Fibroblast of the conjunctiva (primary cell): ENCODE measurements at places on chromosomes 3 and 15.

DNA sequence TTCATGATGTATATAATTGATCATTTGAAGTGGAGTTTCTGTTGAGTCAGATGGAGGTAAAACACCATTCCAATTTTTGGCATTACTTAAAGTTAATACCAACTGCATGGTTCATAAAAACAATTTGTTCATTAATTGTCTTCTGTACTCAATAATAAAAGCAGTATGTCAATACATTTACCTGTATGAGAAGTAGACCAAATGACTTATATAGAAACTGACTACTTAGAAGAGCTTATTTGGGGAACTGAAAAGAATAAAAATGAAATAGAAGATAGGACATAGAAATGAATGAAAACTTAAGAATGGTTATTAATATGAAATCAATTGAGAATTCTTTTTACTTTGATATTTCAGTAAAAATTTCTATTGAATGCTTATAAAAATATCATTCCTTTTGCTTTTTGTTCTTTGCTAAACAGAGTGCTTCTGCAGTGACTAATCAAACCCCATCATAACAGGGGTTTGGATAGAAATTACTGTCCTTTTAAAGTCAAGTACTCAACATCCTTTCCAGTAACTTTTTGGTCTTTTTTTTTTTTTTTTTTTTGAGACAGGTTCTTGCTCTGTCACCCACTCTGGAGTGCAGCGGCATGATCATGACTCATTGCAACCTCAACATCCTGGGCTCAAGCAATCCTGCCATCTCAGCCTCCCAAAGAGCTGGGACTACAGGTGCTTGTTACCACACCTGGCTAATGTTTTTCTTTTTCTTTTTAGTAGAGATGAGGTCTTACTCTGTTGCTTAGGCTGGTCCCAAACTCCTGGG is 6.5 kb upstream of the CRYBG3 start:
- no peak for DNase-seq

DNA sequence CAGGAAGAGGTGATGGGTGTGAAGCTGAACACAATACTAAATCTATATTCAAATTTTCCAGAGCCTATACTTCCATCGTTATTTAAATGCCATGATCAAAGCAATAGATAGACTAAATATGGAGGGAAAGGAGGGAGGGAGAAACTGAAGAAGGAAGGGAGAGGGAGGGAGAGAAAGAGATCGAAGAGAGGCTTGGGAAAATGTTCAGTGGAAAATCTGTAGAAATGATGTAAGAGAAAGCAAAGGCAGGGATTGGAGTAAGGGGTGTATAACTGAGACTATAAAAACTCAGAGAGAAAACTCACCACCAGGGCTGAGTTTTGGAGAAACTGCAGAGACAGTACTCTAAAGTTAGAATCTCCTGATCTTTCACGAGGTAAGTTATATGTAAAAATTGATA is at the start of gene OSTN:
TSS of gene OSTN (plus strand) at position 310 of the 400 bp plus-strand sequence. CDS start 13,292 bp downstream, outside the sequence.
- DNase-seq: no peak

DNA sequence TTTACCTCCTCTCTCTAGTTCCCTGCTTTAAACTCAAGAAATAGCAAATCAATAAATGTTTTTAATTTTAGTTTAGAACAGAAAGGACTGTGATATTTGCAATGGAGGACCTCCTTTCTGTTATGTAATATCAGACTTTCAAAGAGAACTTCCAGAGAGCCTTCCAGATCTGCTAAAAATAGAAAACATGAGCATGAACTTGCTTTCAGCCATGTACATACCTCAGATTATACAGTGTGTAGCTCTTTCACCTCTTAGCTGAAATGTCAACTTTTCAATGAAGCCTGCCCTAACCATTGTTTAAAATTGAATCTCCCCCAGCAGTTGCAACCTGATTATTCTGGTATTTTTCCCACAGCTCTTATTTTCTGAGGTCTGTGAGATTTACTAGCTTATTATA is 12.6 kb downstream of the CAPN7 start:
- no peak for DNase-seq

DNA sequence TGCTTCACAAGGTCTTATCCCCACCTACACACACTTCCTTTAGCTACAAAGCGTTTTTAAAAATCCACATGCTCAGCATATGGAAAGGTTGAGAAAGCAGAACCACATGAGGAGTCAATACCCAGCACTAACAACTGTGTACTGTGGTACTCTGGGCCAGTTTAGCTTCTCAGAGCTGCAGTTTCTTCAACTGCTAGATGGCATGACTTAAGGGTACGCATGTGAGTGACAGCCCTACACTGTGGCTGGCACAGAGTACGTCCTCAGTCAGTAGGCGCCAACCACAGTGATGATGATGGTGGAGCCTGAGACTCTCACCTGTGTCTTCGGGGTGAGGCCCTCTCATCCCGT is 17.4 kb downstream of the CCDC12 start:
- DNase-seq: no peak

DNA sequence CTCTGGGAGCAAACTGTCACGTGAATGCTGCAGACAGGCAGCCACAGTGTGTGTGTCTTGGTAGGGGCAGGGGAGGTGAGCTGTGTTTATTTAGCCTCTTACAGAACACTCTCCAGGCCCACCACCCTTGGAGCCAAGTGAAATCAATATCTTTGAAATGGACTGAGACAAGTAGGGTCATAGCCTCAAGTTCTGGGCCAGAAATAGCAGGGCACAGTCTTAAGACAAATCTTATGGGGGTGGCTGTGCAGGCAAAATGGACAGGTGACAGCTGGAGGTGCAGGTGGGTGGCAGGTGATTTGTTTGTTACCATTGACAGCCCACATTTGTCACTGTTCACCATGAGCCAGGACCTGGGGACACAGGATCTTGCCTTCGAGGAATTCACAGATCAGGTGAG is 93.6 kb upstream of the NMNAT3 start:
- DNase-seq: no peak

DNA sequence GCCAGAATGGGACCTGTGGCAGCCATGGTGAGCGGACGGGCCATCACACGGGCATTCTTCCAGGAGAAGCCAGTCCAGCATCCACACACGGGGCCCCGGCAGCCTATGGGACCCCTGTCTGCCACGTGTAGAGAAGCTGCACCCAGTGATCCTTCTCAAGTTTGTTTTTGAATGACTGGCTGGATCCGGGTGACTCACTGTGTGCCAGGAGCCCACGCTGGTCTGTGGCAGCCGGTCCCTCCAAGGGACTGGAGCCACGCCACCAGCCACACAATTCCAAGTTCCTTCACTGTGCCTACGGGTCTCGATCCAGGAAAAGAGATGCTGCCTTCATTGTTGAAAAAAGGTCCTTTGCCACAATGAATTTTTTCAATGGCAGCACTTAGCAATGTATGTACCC is 58.1 kb downstream of the ATP10A start:
- DNase-seq: no peak

DNA sequence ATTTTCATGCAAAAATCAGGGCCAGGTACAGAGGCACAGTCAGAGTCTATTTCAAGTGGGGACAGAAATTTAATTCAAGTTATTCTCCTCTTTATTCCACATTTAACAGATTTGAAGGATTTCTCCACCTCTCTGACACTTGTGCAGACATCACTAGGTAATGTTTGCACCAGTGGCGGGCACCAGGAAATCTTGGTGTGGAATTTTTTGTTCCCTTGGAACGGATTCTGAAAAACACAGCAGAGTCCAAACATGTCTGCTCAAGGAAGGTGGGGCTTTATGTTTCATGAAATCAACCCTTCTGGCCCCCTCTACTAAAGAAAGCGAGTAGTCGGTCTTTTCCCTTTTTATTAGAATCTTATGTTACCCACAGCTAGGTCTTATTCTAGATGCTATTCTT is 271.2 kb upstream of the MDFIC2 start:
- DNase-seq: no peak

DNA sequence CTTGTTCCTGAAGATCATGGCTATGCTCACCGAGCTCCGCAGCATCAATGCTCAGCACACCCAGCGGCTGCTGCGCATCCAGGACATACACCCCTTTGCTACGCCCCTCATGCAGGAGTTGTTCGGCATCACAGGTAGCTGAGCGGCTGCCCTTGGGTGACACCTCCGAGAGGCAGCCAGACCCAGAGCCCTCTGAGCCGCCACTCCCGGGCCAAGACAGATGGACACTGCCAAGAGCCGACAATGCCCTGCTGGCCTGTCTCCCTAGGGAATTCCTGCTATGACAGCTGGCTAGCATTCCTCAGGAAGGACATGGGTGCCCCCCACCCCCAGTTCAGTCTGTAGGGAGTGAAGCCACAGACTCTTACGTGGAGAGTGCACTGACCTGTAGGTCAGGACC is 35.2 kb downstream of the NR1I2 start:
- no peak for DNase-seq

DNA sequence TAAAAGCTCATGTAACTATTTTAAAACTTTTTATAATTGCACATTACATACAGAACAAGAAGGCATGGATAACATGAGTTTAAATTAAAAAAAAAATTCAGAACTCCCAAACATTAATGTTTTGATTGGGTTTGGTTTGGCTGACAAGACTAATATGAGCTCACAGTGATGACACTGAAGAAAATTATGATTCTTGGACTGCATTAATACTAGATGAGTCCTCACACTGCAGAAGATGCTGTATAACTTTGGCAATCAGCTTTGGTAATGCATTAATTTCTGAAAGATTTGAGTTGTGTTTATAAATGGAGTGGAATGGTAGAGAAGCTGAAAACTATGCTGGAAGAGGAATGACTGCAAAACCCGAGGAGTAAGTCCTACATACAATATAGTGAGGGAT is 358.9 kb downstream of the PLCL2 start:
- no peak for DNase-seq

DNA sequence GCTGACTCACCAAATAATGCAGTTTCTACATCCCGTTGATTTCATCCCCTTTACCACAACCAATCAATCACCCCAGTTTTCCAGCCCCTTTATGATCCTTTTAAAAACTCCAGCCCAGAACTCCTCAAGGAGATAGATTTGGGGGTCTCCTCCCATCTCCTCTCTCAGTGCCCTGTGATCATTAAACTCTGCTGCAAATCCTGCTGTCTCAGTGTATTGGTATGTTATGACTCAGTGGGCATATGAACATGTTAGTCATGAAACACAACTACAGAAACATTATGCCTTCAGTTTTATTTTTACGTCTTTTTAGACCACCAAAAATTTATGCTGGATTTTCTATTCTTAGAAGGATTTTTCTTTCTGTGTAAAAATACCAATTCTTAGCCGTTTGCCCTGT is 213.7 kb downstream of the DIPK2A start:
- no peak for DNase-seq

GRCh38 chr15:78048628-78048920 is 28.9 kb downstream of the TBC1D2B start:
- no peak for DNase-seq

DNA sequence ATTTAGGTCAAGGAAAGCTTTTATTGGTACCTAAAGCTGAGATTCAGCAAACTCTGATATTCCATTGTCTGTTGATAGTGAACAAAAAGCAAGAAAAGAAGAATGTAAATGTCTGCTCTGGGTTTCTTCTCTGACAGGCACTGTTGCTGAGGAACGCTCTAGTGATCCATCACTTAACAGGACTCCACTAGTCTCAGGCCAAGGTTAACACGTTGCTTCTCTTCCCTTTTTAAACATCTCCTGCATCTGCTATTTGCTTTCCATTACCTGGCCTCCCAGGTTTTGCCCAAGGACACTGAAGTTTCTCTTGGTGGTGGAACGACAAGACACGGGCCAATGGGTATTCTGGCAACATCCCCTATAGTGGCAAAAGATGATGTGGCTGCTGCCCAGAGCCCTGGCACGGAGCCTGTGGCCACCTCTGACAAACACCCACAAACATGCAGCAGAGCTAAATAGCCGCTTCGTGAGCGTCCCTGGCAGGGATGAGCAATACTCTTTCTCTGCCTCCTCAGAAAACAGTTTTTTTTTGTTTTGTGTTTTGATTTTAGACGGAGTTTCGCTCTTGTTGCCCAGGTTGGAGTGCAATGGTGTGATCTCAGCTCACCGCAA is 97.8 kb upstream of the AKAP13 start:
- no peak for DNase-seq

DNA sequence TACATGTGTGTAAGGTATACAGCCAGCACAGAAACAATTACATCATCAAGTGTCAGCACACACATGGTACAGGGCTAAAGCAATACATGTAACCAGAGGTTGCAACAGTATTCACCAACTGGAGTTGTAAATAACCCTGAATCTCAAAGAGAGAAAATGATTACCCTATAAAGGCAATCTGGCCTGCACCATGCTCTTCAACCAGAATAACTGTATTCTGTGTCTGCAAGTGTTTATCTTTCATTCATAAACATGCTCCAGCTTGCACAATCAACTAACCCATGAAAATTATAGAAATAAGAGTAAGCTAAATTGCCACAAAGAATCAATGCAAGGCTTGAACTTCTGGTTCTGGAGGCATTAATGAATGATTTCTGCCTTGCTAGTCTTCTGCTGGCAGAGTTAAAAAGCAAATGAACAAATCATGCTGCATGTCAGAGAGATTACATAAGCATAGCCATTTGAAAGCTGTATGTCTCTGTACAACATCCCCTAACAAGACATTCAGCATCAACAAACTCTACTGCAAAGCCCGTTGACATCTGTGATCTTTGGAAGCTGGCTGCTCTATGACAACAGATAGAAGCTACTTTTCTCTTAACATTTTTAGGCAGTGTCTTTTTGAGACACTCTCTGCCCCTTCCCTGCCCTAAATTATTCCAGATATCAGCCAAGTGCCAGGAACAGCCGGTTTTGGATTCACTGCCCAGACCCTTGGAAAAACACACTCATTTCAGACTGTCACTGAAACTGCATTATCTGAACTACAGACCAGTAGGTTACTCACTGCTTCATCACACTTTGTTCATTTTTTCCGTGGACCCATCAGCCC is 871.0 kb downstream of the OTOL1 start:
- DNase-seq: no peak

DNA sequence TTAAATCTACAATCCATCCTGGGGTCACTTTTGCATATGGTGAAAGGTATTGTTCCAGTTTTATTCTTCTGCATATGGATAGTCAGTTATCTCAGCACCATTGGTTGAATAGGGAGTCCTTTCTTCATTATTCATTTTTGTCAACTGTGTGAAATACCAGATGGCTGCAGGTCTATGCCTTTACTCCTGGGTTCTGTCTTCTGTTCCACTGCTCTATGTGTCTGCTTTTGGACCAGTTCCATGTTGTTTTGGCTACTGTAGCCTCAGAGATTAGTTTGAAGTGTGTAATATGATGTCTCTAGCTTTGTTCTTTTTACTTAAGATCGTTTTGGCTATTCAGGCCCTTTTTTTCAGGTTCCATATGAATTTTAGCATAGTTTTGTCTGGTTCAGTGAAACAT is 795.8 kb downstream of the OTOL1 start:
- no peak for DNase-seq

- DNase-seq: no peak
These were observed 229.7 kb upstream of the BHLHE40 start for GRCh38 chr3:4749567-4750002.

DNA sequence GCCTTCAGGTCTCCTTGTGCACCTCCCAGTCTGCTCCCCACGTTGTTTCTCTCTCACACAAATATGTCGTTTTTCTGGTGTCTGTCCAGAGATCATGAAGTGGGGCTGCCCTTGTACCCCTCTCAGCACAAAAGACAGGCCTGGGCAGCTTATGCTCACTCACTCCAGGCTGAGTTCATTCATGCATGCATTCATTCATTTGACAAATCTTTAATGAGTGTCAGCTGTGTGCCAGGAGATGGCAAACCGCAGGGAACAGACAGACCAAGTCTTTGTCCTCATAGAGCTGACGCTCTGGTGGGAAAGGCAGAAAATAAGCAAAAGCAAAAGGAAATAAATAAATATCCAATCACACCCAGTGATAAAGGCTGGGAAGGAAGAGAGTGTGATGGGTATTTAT is 7.6 kb upstream of the TRH start:
- no peak for DNase-seq

GRCh38 chr15:57406062-57406772 is 29.9 kb downstream of the CGNL1 start:
- no peak for DNase-seq

- no peak for DNase-seq
These were observed 11.5 kb upstream of the PARP14 start for GRCh38 chr3:122668930-122669730.
